ENCODE measurements at places on chromosomes 2 and 18.

GRCh38 chr2:3122525-3122924 lies 255.1 kb downstream of the EIPR1 start:
- no peak for DNase-seq

GRCh38 chr2:46988733-46989481 lies 73.3 kb upstream of the MCFD2 start:
- DNase-seq = no peak

GRCh38 chr2:133640103-133640502 lies 71.8 kb upstream of the NCKAP5 start:
- no peak for DNase-seq

DNA sequence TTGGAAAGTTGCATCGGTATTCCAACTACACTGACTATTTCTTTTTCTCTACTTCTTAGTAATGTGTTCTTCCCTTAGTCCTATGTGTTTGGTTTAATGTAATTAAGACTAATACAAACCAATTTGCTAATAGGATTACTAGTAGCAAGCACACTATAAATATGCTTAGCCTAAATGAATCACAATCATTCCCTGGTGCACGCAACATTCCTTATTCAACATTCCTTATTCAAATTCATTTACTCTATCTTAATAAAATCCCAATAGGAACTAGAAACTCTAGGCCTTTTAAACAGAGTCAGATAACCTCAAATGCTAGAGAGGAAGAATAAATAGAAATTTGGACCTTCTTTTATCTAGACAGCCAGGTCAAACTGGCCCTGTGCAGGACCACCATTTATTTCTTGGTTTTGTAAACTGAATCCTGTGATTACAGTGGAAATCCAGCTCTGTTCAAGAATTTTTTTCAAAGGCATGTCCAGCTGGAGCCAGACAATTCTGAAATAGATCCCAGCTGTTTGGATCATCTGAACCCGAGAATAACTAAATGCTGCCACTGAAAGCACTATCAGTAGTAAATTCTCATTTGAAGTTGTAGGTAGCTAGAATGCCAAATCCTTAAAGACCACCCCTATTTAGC lies 103.1 kb downstream of the PPP1R1C start:
- DNase-seq = no peak

GRCh38 chr2:12507295-12507694 lies 209.4 kb upstream of the TRIB2 start:
- DNase-seq = peak; percentile 89

DNA sequence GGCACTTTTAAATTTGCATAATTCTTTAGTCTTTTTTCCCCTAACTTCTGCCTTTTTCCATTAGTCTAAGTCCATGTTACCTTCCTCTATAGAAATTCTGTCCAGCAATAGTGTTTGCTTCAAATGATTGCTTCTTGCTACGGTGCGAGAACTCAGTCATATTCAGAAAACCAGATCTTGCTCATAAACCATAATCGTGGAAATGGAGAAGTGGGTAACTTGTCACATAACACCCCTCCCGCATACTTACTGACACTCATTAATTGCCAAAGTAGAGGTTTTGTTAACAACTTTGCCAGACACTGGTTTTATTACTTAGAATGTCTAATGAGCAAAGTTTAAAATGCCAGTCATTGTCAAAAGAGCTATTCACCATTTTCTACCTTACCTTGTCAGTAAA lies 94.3 kb upstream of the TWSG1 start:
- no peak for DNase-seq

GRCh38 chr2:85537600-85538506 lies 1.1 kb upstream of the MAT2A start:
- no peak for DNase-seq

DNA sequence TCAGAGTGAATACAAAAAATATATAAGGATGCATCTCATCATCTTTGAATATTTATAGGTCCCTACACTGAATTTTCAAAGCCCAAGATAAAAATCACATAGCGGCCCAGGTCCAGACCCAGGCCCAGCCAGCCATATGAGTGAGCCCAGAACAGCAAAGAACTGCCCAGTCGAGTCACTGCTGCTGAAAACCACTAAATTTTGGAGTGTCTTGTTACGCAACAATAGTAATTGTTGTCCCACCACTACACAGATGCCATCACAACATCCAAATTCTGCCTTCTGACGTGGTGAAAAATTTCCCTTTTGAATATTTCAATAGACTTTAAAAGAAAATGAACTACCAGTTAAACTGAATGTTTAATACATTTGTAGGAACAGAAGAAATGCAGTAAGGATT lies 5.7 kb downstream of the C18orf32 start:
- no peak for DNase-seq

DNA sequence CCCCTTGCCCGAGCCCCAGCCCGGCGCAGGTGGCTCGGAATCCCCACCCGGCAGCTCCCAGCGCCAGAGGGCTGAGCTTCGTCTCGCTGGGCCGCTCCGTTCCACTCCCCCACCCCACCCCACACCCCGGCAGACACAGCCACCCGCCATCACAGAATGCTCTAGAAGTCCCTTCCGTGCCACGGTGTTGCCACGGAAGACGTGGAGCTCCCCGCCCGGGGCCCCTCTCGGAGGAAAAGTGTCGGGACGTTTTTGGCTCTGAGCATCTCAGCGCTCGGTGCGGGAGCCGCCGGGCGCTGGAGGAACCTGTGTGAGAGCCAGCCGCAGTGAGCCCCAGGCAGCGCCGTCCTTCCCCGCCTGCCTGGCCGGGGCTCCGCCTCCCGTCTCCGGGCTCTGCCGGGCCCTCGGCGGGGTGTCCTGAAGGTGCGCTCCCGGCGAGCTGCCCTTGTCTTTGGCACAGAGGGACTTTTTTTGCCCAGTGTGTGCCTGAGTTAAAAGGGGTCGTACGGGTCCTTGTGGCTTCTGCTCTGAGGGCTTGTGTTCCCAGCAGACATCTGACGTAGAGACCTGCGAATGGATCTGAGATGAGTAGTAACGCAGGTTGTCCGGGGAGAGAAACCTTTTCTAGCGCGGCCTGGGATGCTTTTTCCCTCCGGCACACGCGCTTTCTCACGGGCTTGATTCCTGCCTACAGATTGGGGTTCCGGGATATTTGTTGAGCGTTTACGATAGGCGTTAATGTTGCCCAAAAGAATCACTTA lies 1.8 kb downstream of the ZCCHC2 start:
- DNase-seq = no peak

GRCh38 chr2:165268754-165269153 lies 29.5 kb downstream of the SCN2A start:
- DNase-seq = no peak

GRCh38 chr2:122266636-122267035 lies 511.2 kb downstream of the TSN start:
- no peak for DNase-seq

- DNase-seq = peak; percentile 15
These were observed 152.7 kb upstream of the PTPRM start for GRCh38 chr18:7414459-7414858.

DNA sequence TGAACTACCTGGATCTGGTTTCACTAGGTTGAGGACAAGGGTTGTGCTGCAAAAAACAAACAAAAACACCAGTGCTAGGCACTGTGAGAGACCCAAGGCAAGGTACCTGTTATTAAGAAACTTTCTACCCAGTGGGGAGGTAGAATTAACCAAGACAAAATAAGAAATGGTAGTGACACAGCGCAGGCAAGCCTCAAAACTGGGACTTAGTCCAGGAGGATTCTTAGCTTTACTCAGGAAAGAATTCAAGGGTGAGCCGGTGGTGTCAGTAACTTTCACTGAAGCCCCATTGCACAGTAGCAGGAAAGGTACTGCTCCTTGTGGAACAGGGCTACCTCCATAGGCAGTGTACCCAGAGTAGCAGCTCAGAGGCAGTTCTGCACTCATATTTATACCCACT lies 131.6 kb downstream of the SCG2 start:
- no peak for DNase-seq

- no peak for DNase-seq
These were observed 680 bp downstream of the TTN start for GRCh38 chr2:178806543-178806942.

GRCh38 chr18:10059610-10060468 lies 146.0 kb downstream of the VAPA start:
- DNase-seq = no peak

DNA sequence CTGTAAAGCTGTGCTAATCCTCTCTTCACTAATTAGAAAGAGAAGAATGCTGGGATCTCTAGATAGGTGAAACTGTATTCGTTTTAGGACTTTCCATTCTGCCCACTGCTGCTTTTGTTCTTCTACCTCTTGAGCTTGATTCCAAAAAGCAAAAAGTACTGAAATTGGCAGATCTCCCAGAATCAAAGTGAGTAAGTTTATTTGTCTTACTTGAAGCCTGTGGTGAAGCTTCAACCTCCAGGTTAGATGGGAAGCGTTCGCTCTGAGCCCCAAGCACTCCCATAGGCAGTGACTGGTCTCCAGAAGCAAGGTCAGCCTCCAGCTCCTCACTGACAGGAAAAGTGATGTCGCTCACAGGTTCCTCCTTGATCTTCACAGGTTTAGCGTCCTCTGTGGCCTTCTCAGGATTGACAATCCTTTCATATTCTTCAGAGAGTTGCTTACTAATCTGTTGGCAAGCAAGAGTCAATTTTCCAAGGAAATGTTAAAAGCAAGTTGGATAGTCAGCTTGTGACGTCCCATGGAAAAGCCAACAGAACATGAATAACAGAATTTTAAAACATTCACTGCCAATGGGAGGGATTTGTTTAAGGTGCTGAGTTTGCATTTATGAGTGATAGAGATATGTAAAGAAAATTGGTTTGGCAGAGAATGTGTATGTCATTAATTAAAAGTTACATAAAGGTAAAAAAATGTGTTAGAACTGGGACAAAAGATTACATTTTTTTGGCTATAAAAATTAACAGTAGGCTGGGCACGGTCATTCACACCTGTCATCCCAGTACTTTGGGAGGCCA lies 8.1 kb downstream of the SUPT7L start:
- DNase-seq = peak; percentile 56

DNA sequence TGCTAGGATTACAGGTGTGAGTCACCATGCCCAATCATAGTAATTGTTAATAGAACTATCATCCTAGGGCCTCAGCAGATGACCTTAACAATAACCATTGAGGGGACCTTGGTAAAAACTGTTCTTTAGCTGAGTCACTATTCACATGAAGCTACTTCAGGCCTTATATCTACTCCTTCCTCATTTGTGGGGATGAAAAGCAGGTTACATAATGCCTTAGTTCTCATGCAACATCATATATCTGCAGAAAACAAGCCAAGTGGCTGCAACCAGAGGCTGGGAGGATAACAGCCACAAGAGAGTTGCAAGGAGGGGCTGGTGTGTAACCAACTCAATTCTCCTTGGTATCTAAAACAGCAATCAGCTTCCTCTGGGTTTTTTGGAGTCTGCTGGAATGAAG lies 445.4 kb downstream of the NBAS start:
- no peak for DNase-seq

GRCh38 chr2:8121826-8122513 lies 559.9 kb upstream of the ID2 start:
- no peak for DNase-seq

- no peak for DNase-seq
These were observed 96.8 kb downstream of the SGPP2 start for GRCh38 chr2:222521099-222521498.

GRCh38 chr2:158610059-158610458 lies 153.3 kb downstream of the PKP4 start:
- DNase-seq = no peak

DNA sequence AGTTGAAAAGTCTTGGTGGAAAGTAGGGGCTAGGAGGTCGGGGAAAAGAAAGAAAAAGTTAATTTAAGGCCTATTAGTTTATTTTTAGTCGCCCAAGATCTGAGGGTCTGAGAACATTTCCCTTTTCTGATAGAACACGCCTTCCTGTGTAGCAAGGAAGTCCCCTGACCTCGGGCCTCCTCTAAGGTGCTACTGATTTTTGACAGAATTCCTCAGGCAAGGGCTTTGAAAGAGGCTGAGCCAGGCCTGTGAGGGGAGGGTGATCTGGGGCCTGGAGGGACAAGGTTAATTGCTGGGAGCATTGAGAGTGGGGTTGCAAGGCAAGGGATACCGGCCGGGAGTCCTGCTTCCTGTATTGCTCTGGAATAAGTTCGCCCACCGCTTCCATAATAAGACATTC lies 131.4 kb upstream of the MYCN start:
- no peak for DNase-seq

GRCh38 chr2:16526193-16526592 lies 139.4 kb downstream of the CYRIA start:
- no peak for DNase-seq

DNA sequence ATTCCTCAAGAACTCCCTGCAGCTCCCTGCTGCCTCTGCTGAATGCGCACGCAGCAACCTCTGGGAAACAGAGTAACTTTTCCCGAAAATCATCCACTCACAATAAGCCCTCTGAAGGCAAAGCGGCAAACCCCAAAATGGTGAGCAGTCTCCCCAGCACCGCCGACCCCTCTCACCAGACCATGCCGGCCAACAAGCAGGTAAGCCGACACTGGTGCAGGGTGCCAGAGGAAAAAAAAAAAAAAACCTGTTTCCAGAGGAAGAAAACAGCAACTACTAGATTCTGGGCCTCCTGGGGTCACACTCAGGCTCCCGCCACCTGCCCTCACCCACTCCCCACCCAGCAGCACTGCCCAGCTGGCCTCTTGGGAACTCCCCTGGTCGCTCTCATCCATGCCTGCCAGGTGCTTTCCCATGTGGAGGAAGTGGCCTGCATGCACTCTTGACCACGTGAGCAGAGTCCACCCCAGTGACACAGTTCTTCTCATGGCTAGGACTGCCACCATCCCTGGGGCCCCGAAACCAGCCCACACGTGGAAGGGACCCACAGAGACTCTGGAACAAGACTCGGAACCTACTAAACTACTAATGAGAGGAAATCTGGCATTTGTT lies 36.9 kb downstream of the KCTD18 start:
- DNase-seq = no peak

GRCh38 chr18:62201870-62202269 lies 14.8 kb downstream of the RELCH start:
- no peak for DNase-seq

GRCh38 chr2:167114018-167114417 lies 225.7 kb downstream of the XIRP2 start:
- no peak for DNase-seq

- DNase-seq = no peak
These were observed 66.8 kb downstream of the MREG start for GRCh38 chr2:215946586-215946985.

DNA sequence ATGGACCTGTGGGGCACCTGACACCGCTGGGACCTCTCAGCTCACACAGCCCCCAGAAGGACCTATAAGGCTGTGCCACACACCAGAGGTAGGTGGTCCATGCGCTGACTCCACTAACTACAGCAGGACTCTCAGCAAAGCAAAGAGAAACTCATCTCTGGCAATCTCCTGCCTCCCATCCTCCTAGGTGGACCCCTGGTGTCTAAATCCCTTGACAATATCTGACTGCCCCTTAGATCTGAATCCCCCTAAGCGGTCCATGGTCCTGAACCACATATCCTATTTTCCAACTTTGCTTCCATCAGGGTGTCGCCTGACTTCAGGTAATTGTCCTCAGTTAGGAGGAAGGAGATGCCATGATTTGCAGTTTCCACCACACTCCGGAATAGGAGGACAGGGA lies 282.6 kb downstream of the MYT1L start:
- no peak for DNase-seq

- DNase-seq = no peak
These were observed 10.2 kb downstream of the DSG4 start for GRCh38 chr18:31386741-31387140.
